ENCODE measurements at places on chromosomes 7 and 10.
A peak's percentile ranks its signal among the peaks of the same experiment; 100 is the strongest.

DNA sequence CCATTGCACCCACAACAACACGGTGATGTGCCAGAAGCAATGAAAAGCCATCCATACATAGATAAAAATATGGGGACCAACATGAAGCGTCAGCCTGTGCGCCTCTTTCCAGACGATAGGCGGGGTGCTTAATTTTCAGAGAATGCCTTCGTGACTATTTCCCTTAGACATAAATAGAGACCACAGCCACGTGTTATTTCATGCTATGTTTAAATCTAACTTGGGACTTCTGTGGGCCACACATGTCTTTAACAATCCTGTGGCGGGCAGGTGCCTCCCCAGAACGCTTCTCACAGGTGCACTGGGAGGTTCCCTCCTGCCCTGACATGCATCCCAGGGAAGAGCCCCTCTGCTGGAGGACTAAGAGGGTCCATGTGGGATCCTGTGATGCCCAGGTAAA, 259.7 kb downstream of the ADARB2 start:
- no peak for DNase-seq

DNA sequence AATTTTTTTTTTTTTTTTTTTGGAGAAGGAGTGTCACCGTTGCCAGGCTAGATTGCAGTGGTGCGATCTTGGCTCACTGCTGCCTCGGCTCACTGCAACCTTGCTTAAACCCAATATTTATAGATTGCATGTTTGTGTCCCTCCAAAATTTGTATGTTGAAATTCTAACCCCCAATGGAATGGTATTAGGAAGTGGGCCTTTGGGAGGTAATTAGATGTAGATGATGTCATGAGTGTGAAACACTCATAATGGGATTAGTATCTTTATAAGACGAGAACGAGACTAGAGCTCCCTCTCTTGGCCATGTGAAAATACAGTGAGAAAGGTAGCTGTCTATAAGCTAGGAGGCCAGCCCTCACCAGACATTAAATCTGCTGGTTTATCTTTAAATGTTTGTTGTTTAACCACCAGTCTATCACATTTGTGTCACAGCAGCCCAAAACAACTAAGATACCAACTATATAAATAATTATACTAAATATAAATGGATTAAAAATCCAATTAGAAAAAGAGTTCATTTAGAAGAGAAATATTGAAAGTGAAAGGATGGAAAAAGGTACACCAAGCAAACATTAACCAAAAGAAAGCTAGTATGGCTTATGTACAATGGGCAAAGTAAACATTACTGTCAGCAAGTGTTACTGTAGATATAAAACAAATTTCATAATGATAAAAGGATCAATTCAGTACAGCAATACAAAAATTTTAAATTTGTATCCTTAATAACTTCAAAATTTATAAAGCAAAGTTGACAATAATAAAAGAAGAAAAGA, 9.3 kb downstream of the TCAF1 start:
- DNase-seq: no peak

DNA sequence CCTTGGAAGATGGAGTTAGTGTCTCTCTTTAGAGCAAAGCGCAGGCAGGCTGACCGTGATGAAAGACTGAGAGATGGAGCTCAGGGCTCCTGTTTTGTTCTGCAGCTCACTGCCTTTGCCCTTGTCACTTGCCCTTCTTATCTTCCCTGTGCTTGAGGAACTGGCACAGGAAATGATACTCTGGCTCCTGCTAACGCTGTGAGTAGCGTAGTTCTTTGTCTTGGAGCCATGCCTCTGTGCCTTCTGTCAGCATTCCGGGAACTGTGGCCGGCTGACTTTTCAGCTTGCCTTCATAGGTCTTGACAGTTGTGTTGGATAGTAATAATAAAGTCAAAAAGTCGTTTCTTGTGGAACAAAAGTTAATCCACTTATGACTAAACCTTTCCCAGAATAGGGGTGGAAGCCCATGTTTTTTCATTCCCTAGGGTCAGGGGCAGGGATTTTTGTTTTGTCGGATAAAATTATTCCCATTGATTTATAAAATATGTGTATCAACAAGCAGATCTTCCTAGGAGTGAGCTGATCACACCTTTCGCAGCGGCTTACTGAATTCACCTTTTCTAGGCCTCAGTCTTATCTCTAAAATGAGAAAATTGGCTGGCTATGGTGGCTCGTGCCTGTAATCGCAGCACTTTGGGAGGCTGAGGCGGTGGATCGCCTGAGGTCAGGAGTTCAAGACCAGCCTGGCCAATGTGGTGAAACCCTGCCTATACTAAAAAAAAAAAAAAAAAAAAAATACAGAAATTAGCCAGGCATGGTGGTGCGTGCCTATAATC, 16.6 kb upstream of the TMEM236 start:
- no peak for DNase-seq

DNA sequence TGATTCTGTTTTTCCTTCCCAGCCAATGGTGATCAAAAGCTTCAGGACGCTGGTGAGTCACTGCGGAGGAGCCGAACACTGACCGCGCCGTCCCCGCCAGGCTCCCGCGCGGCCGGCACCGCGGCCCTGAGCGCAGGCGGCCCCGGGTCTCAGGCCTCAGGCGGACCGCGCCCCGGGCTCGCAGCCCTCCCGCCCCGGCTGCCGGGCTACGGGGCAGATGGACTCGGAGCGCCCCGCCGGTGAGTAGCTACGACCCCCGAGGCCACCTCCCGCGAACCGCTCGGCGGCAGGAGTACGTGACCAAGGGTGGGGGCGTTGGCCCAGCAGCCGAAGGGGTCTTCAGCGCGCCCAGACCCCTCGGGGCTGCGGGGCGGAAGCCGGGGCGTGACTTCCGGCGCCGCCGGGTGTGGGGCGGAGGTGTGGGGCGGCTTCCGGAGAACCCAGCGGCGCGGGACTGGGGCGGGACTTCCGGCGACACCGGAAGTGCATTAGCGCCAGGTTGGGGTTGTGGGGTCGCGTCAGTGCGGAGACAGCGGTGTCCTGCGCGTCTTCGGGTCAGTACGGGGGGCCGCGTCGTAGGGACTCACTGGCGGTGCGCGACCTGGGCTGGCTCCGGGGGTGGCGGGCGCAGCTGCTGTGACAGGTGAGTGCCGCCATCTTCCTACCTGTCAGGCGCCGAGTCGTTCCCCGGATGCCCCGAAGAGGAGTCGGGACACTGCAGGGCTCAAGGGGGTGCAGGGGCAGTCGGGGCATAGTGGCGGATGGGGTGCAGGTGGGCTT, at the start of gene WDR37:
TSS of gene WDR37 (plus strand) at position 60 of the 780 bp plus-strand sequence. CDS start 15,771 bp downstream, outside the sequence.
- DNase-seq: peak; percentile 92

- DNase-seq: no peak
Observed at GRCh38 chr7:151010307-151011096, 13.8 kb downstream of the ATG9B start.

DNA sequence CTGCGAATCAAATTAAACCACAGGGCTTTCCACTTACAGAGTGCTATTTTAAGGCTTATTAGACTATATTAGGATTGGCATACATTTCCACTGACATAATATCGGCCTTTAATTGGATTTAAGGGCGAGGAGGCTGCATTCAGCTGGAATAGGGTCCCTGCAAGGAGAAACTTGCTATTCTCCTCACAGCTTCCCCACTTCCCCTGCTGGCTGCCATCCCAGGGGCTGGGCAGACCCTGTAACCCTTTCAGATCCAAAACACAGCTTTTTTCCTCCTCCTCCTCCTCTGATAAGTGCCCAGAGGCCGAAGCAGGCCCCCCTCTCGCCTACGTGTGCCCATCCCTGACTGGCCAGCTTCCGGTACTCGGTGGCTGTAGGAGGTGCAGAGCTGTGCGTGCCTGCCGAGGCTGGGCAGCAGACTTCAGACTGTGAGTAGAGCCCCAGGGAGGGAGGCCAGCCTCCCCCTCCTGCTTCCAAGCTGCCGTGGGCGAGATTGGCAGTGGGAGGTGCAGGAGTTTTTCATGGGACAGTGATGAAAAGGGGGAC, 224.2 kb downstream of the PLXNA4 start:
- no peak for DNase-seq

- DNase-seq: no peak
Observed at GRCh38 chr10:1289591-1289990, 233.4 kb downstream of the WDR37 start.

GRCh38 chr7:123275036-123275753, 75.4 kb upstream of the SLC13A1 start:
- no peak for DNase-seq

GRCh38 chr7:32299133-32299702, 191.0 kb downstream of the LSM5 start:
- no peak for DNase-seq

DNA sequence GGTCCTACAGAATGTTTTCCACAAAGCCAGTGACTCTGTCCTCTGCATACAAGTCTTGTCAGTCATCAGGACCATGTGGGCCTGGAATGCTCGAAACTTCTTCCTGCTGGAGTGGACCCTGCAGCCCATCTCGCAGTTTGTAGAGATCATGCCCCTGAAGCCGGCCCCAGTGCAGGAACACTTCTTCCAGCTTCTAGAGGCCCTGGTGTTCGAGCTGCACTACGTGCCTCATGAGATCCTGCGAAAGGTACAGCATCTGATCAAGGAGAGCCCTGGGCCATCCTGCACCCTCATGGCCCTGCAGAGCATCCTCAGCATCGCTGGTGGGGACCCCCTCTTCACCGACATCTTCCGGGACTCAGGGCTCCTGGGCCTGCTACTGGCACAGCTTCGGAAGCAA, 46.5 kb downstream of the WDFY4 start:
- DNase-seq: no peak

GRCh38 chr10:24561453-24561852, 162.2 kb downstream of the ARHGAP21 start:
- no peak for DNase-seq

- no peak for DNase-seq
Observed at GRCh38 chr10:107576746-107577145, 412.2 kb upstream of the SORCS1 start.

DNA sequence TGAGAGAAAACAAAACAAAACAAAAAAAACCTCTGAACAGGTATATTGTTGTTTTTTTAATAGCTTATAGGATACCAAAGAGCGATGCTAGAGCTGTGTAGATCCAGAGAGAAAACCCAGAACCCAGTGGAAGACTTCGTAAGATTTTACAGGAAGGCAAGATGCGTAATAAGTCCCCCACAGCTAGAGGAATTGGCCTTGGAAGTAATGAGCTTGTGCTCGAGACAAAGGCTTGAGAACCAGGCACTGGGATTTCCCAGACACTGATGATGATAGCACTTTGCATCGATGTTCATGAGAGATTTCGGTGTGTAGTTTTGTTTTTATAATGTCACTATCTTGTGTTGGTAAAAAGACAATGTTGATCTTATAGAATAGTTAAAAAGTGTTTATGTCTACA, 821.5 kb upstream of the IGFBP3 start:
- DNase-seq: no peak

DNA sequence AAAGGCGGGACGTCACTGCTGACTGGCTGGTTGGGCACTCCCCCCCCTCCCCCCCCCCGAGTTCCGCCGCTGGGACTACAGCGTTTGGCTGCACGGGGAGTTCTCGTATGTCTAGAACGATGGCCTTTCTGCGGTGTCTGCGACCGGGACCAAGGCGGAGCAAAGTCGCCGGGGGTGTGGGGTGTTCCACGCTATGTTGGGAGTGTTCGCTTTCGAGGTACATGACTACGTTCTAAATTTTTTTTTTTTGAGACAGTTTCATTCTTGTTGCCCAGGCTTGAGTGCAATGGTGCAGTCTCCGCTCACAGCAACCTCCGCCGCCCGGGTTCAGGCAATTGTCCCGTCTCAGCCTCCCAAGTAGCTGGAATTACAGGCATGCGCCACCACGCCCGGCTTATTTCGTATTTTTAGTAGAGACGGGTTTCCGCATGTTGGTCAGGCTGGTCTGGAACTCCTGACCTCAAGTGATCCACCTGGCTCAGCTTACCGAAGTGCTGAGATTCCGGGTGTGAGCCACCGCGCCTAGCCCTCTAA, 573 bp upstream of the IDI1 start:
- DNase-seq: no peak

- DNase-seq: no peak
Observed at GRCh38 chr7:143495851-143496250, 18.2 kb downstream of the TAS2R41 start.

- DNase-seq: no peak
Observed at GRCh38 chr10:63720676-63721075, 199.5 kb downstream of the REEP3 start.

DNA sequence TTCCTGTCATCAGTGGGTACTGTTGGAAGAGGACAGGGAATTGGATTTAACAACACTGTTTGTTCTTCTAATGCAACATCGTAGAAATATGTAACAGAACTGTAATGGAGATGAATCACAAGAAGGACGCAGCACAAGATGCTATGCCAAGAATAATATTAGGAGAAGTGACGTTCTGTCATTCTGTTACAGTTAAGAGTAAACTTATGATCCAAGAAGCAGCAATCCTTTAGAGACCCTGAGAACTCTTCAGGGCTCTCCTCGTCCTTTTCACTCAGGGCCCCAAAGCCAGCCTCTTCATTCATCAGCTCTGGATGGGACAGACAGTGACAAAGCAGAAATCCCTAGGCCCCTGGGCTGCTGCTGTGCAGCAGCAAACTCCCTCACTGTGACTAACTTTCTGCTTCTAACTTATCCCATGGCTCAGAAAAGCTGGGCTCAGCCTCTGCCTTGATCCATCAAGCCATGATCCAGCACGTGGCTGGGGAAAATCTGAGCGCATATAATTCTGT, 8.7 kb upstream of the IL6 start:
- no peak for DNase-seq

- no peak for DNase-seq
Observed at GRCh38 chr7:96306385-96307125, 15.3 kb downstream of the SLC25A13 start.

Data from germinal center (tissue), 1 donor.